ENCODE measurements at places on chromosomes 1 and 21.

- no peaks in the 10 kb centered on the region for H3K27me3 ChIP-seq
- no peaks in the 10 kb centered on the region for H3K4me1 ChIP-seq
- H3K27ac ChIP-seq = no peak overlapping the region
- peak; percentile 14 for DNase-seq
These were observed 350.5 kb downstream of the MATN1 start for GRCh38 chr1:30372792-30373433.

- H3K36me3 ChIP-seq = no peaks in the 10 kb centered on the region
- no peaks in the 10 kb centered on the region for H3K4me1 ChIP-seq
- no peak overlapping the region for H3K4me3 ChIP-seq
- no peak for DNase-seq
- no peak overlapping the region for H3K27ac ChIP-seq
These were observed 304.7 kb upstream of the PTBP2 start for GRCh38 chr1:96416701-96417444.

- H3K4me3 ChIP-seq = no peak overlapping the region
- H3K27me3 ChIP-seq = peaks cover 17% of the 10 kb centered on the region
- no peaks in the 10 kb centered on the region for H3K36me3 ChIP-seq
- no peak for DNase-seq
- H3K27ac ChIP-seq = no peak overlapping the region
These were observed 62.5 kb downstream of the IL23R start for GRCh38 chr1:67228791-67229190.

GRCh38 chr1:48743480-48743879 is 33.2 kb downstream of the BEND5 start:
- no peak overlapping the region for H3K27ac ChIP-seq
- DNase-seq = no peak
- no peak overlapping the region for H3K4me3 ChIP-seq
- H3K27me3 ChIP-seq = no peaks in the 10 kb centered on the region

DNA sequence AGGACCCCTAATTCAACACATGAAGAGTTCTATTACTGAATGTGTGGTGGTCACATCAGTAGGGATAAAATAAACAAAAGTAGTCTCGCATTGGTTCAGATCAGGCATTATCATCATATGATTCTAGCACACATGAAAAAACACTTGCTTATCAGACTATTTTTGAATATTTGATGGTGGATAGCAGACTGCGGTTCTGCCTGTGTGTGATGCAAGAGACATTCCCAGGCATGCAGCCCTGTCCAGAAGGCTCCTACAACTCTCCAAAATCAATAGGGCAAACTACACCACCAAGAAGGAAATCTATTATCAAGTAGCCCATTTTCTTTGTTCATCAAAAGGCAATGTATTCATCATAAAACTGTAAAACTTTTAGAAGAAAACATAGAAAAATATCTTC is 304.7 kb downstream of the DUSP10 start:
- DNase-seq = no peak
- H3K4me1 ChIP-seq = peaks cover 31% of the 10 kb centered on the region
- no peak overlapping the region for H3K27ac ChIP-seq
- H3K27me3 ChIP-seq = peaks cover 7% of the 10 kb centered on the region
- no peak overlapping the region for H3K4me3 ChIP-seq

- H3K4me1 ChIP-seq = peaks cover 6% of the 10 kb centered on the region
- H3K27me3 ChIP-seq = peaks cover 5% of the 10 kb centered on the region
- no peaks in the 10 kb centered on the region for H3K36me3 ChIP-seq
- no peak overlapping the region for H3K4me3 ChIP-seq
- DNase-seq = no peak
- H3K27ac ChIP-seq = no peak overlapping the region
These were observed 3.6 kb upstream of the MAP1LC3C start for GRCh38 chr1:242002510-242002909.

DNA sequence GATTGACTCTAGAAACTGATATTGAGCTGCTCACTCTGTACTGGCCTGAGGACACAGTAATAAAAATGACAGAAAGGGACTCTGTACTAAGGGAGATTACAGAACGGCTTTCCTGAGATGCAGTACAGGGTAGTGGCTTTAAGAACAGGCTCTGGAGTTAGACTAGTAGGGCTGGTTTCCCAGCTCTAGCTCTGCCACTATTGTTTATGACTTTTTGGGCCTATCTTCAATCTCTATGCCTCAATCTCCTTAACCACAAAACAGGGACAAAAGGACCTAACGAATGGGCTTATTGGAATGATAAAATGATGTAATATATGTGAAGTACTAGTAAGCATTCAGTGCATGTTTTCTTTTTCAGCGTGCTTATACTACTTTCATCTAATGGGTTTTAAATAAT is 1.4 kb downstream of the DEPDC1 start:
- H3K27ac ChIP-seq = peak overlapping the region; percentile 93
- H3K36me3 ChIP-seq = peaks cover 28% of the 10 kb centered on the region
- peak overlapping the region; percentile 93 for H3K4me3 ChIP-seq
- no peak for DNase-seq
- peaks cover 28% of the 10 kb centered on the region for H3K4me1 ChIP-seq
- H3K27me3 ChIP-seq = peaks cover 14% of the 10 kb centered on the region

DNA sequence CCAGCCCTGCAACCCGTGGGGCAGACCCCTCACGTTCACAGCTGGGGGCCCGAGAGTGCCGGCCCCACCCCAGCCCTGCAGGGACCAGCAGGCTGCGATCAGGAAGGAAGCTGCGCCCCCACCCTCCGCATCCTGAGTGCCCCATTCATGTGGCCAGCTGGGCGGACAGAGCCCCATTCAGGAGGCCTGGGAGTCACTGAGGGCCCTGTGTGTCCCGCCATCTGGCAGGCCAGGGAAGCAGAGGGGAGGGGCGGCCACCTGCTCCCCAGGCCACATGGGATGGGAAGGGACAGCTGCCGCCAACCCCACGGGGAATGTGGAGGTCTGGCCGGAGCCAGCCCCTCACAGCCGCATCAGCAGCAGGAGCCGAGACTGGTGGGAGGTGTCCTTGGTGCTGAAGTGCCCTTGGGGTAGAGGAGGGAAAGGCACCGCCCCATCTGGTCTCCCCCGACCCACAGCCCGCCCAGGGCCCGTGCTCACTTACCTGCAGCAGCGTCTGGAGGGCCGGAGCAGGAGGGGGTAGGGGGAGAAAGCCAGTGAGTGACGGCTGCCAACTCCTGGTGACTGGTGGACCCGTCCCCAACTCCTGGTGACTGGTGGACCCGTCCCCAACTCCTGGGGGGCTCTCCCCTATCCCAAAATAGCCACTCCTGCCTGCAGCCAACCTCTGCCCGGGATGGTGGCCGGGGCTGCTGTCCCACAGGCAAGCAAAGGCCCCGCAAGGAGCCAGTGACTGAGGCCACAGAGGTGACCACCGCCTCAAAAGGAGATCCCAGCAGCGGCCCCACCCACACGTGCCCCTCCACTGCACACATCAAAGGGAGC is 8.7 kb downstream of the ACAP3 start:
- H3K27ac ChIP-seq = no peak overlapping the region
- no peak overlapping the region for H3K4me3 ChIP-seq
- no peaks in the 10 kb centered on the region for H3K27me3 ChIP-seq
- DNase-seq = no peak
- H3K4me1 ChIP-seq = no peaks in the 10 kb centered on the region

DNA sequence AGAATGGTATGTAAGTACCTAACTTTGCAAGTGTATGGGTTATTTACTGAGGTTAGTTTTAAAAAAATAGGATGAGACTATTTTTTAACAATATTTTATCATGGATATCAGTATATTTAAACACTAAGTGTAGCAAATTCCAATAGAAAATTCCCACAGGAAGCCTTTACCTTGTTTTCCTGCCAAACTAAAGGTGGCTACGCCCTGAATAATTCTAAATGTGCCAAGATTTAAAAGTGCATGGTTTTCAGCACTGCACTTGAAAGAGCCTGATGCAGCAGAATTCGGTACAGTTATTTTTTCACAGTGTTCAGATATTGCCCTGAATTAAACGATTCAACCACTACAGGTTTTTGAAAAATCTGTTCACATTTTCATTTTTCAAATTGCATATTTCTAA is 1622.8 kb upstream of the B3GALT2 start:
- no peak overlapping the region for H3K4me3 ChIP-seq
- H3K36me3 ChIP-seq = no peaks in the 10 kb centered on the region
- H3K4me1 ChIP-seq = no peaks in the 10 kb centered on the region
- DNase-seq = no peak
- H3K27ac ChIP-seq = no peak overlapping the region

DNA sequence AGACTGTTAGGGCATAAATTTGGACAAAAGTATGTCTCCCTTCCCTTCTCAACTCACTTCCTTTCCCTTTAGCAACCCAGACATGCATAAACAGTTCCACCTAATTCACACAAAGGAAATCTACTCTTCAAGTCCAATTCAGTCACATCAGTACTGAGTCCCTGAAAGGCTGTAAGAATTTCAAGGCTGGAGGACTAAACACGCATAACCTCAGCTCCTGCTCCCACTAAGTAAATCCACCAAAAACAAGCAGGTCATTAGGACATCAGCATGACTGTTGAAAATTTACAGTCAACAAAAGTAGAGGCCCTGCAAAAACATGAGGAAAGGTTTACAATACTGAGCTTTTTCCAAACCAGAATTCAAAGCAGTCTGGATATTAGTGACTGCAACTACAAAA is 18.4 kb downstream of the SETD4 start:
- no peak overlapping the region for H3K27ac ChIP-seq
- no peak overlapping the region for H3K4me3 ChIP-seq
- H3K4me1 ChIP-seq = no peaks in the 10 kb centered on the region

DNA sequence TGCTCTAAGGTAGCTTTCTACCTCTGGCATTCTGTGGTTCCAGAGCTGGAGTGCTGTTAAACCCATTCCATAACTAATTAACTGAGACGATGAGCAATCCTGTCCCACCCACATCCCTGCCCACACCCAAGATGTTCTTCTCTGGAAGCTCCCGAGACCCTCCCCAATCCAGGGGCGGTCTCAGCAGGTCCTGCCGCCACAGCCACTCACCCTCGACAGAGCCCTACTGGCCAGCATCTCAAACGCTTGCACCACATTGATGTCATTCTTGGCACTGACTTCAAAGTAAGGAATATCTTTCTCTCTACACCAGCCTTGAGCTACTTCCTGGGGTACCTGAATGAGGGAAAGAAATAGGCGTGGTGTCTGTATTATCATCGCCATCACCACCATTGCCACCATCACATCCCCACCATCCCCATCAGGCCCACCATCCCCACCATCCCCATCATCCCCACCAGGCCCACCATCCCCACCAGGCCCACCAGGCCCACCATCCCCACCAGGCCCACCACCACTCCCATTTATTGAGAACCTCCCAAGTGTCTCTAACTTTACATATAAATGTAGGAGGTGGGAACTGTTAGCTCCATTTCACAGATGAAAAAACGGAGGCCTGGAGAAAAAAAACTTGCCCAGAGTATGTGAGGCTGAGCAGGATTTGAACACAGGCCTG is 17.7 kb downstream of the RAB7B start:
- no peaks in the 10 kb centered on the region for H3K4me1 ChIP-seq
- no peak overlapping the region for H3K27ac ChIP-seq
- H3K36me3 ChIP-seq = no peaks in the 10 kb centered on the region
- no peak overlapping the region for H3K4me3 ChIP-seq

GRCh38 chr1:246742396-246742795 is 18.2 kb downstream of the SCCPDH start:
- H3K27ac ChIP-seq = no peak overlapping the region
- H3K4me3 ChIP-seq = no peak overlapping the region
- peaks cover 67% of the 10 kb centered on the region for H3K36me3 ChIP-seq
- no peaks in the 10 kb centered on the region for H3K27me3 ChIP-seq

DNA sequence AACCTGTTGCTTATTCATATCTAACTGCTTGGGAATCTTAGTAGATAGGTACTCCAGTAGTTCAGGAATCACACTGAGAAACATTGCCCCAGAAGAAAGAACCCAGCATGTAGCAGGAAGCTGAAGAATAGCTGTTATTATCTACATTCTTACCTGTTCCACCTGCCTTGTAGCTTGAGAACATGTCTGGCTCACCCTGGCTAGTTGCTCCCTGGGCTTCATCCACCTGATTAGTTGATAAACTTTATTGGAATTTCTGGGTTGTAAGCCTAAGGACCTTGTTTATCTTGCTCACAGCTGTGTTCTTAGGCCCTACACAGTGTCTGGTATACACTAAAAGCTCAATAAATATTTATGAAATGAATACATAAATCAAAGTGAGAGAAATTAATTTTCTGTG is 106.3 kb upstream of the DMRTA2 start:
- no peak overlapping the region for H3K27ac ChIP-seq
- no peaks in the 10 kb centered on the region for H3K27me3 ChIP-seq
- no peak overlapping the region for H3K4me3 ChIP-seq

GRCh38 chr1:235295902-235296350 is 32.1 kb downstream of the ARID4B start:
- H3K27ac ChIP-seq = no peak overlapping the region
- H3K4me3 ChIP-seq = no peak overlapping the region
- peaks cover 44% of the 10 kb centered on the region for H3K4me1 ChIP-seq
- H3K36me3 ChIP-seq = peaks cover 7% of the 10 kb centered on the region
- no peak for DNase-seq
- no peaks in the 10 kb centered on the region for H3K27me3 ChIP-seq

- H3K27me3 ChIP-seq = no peaks in the 10 kb centered on the region
- no peaks in the 10 kb centered on the region for H3K36me3 ChIP-seq
- DNase-seq = no peak
These were observed 278.0 kb downstream of the RGS7 start for GRCh38 chr1:241079047-241079446.

- no peak overlapping the region for H3K27ac ChIP-seq
- no peaks in the 10 kb centered on the region for H3K4me1 ChIP-seq
- H3K27me3 ChIP-seq = no peaks in the 10 kb centered on the region
- H3K36me3 ChIP-seq = no peaks in the 10 kb centered on the region
These were observed 78.0 kb upstream of the KCNJ6 start for GRCh38 chr21:37994211-37994610.

DNA sequence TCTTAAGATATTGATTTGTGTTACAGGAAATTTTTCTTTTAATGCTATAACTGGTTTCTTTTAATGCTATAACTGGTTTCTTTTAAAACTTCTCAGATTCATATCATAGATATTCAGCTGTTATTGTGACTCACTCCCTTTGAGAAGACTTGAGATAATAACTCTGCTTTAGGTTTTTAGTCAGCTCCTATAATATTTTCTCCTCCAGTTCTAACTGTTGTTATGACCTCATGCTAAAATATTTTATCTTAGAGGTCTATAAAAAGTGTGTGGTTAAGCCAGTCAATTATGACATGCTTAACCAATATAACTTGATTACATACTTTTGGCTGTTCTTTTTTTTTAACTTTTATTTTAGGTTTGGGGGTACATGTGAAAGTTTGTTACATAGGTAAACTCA is 280.2 kb downstream of the PTGER3 start:
- H3K4me1 ChIP-seq = no peaks in the 10 kb centered on the region
- H3K36me3 ChIP-seq = no peaks in the 10 kb centered on the region
- DNase-seq = no peak
- H3K27me3 ChIP-seq = no peaks in the 10 kb centered on the region

DNA sequence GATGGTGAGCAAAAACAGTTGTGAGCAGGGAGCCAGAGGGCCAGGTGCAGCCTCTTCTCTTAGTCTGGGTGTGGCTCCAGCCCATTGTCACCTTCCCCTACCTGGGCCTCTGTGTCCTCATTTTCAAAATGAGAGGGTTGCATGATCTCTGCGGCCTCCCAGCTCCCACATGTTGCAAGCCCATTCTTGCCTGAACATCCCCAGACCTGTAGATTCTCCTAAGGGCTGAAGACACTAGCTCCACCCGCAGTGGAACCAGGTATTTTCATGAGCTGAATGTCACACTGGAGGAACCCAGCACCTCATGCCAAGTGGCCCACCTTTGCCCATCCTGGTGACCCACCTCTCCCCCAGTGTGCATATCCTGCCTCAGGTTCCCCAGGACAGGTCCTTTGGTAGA is 12.3 kb downstream of the IKBKE start:
- peaks cover 29% of the 10 kb centered on the region for H3K36me3 ChIP-seq
- no peak for DNase-seq
- H3K27me3 ChIP-seq = no peaks in the 10 kb centered on the region

GRCh38 chr1:81841795-81842194 is 41.1 kb downstream of the ADGRL2 start:
- H3K36me3 ChIP-seq = no peaks in the 10 kb centered on the region
- no peaks in the 10 kb centered on the region for H3K4me1 ChIP-seq
- no peak overlapping the region for H3K27ac ChIP-seq

Data from activated CD8-positive, alpha-beta memory T cell treated with anti-CD3 and anti-CD28 coated beads, Interleukin-2, amount 10 ng/mL, durations not matched to agents 7 days and 5 days (primary cell).